ENCODE measurements at places on chromosomes 2 and 18.

DNA sequence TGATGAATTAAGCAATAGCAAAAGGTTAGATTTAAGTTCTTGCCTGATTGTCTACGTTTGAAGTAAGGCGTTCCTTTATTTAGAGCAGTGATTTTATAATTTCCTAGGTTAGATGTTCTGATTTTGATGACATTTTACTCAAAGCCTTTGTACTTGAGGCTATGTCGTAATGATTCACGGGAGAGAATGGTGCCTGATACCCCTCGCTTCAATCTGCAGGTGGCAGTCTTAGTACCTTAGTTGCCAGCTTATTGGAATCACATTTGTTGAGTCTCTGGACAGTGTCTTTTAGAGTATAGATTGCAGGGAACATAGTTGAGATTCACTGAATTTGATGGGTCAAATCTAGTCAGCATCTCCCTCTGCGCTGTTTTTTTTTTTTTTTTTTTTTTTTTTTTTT, 89.5 kb downstream of the BIRC6 start:
- H3K27ac ChIP-seq: no peak overlapping the region
- H3K4me1 ChIP-seq: no peaks in the 10 kb centered on the region
- peaks cover 70% of the 10 kb centered on the region for H3K36me3 ChIP-seq
- no peaks in the 10 kb centered on the region for H3K27me3 ChIP-seq
- DNase-seq: no peak

- no peak overlapping the region for H3K27ac ChIP-seq
- no peak overlapping the region for H3K4me3 ChIP-seq
These were observed 29.3 kb downstream of the CUL3 start for GRCh38 chr2:224555823-224556366.

DNA sequence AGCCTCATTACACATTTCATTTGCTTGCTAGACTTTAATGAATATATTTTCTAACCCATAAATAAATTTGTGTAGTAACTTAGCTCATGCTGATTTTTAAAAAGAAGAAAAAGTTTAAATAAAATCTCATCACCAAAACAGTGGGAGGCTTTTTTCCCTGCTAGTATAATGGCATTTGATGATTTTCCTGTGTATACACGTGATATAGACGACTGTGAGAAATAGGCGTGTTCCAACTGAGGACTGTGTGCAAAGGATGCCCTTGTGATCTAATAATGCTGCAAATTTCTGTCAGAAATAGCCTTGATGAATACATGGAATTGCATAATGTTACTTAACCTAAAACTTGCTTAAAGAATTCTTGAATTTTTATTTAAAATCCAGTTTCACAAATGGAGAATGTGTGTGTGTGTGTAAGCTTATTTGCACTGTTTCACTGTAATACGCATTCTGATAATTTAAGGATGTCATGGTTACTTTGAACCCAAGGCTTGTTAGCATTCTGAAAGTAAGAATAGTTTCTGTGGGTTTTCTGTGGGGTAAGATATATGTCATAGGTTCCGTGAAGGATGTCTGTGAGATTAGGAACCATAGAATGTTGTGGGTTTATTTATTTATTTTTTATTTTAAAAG, 178.0 kb downstream of the DLGAP1 start:
- H3K4me3 ChIP-seq: no peak overlapping the region
- no peaks in the 10 kb centered on the region for H3K27me3 ChIP-seq
- H3K4me1 ChIP-seq: no peaks in the 10 kb centered on the region
- DNase-seq: no peak

DNA sequence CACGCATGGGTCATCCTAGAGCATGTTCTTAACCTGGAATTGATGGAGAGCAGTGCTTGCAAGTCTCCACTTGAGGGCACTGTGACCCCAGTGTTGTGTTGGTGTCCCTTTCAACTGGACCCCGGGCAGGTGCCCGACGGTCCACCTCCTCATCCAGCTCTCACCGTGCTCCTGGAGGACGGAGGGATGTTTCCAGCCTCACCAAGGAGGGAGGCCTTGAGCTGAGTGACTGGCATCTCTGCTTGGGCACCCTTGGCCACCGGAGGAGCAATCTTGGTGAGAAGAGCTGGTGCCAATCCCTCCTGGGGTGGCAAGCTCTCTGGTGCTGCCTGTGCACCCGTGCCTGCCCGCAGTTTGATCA, 45.4 kb upstream of the ASB18 start:
- DNase-seq: no peak
- H3K27ac ChIP-seq: no peak overlapping the region
- H3K4me1 ChIP-seq: no peaks in the 10 kb centered on the region
- H3K4me3 ChIP-seq: no peak overlapping the region
- peaks cover 10% of the 10 kb centered on the region for H3K27me3 ChIP-seq

GRCh38 chr18:5974696-5975095, 79.4 kb upstream of the TMEM200C start:
- no peak overlapping the region for H3K4me3 ChIP-seq
- H3K27me3 ChIP-seq: no peaks in the 10 kb centered on the region
- no peaks in the 10 kb centered on the region for H3K4me1 ChIP-seq
- H3K27ac ChIP-seq: no peak overlapping the region
- DNase-seq: no peak

- peaks cover 2% of the 10 kb centered on the region for H3K4me1 ChIP-seq
- H3K27ac ChIP-seq: no peak overlapping the region
- no peak for DNase-seq
- H3K27me3 ChIP-seq: no peaks in the 10 kb centered on the region
- H3K4me3 ChIP-seq: no peak overlapping the region
These were observed 22.3 kb downstream of the INO80D start for GRCh38 chr2:206063635-206064034.

DNA sequence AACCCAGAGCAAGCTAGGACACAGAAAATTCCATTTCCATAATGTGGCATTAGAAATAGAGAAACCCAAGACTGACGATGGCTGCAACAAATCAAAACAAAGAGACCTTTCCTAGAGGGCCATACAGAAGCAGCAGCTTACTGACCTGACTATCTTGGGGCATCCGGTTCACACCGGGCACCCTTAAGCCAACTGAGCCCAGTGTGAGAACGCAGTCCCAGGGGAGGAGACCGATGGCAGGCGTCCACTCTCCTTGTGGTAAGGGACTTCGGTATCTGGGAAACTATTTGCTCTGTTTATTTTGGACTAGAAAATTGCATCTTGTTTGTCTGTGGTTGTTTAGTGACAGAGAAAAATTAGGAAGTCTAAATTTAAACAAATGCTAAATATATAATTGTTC, 244.8 kb upstream of the COPS8 start:
- no peak overlapping the region for H3K4me3 ChIP-seq
- no peaks in the 10 kb centered on the region for H3K27me3 ChIP-seq
- no peak for DNase-seq
- H3K36me3 ChIP-seq: no peaks in the 10 kb centered on the region

DNA sequence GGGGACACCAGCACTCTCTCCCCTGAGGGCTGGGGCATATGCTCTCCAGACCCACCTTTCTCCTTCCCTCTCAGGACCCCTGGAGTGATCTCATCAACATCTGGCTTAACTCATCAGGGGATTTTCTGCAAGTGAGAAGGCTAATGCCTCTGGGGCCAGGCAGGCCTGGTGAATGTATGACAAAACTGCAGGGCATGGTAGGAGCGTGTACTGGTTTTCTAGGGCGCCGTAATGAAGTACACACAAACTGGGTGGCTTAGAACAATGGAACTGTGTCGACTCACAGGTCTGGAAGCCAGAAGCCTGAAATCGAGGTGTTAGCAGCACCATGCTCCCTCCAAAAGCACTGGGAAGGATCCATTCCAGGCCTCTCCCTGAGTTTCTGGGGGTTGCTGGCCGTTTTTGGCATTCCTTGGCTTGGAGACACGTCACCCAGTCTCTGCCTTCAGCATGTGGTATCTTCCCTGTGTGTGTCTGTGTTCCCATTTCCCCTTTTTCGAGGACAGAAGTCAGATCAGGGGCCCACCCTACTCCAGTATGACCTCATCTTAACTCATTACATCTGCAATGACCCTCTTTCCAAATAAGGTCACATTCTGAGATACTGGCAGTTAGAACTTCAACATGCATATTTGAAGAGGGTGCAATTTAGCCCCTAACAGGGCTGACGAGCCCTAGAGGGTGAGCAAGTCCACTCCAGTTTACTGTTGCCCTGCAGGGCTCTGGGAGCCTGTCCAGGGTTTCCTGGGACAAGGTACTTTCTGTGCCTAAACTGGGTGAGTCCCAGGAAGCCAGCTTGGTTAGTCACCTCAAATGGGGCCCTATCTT, 45.5 kb upstream of the CAB39 start:
- H3K36me3 ChIP-seq: no peaks in the 10 kb centered on the region
- no peak overlapping the region for H3K4me3 ChIP-seq
- no peak overlapping the region for H3K27ac ChIP-seq
- peaks cover 73% of the 10 kb centered on the region for H3K4me1 ChIP-seq
- H3K27me3 ChIP-seq: no peaks in the 10 kb centered on the region

GRCh38 chr18:2529154-2529553, 42.2 kb downstream of the METTL4 start:
- no peaks in the 10 kb centered on the region for H3K4me1 ChIP-seq
- no peaks in the 10 kb centered on the region for H3K27me3 ChIP-seq
- no peak overlapping the region for H3K4me3 ChIP-seq

GRCh38 chr2:68238955-68239822, 13.1 kb downstream of the PPP3R1 start:
- no peaks in the 10 kb centered on the region for H3K27me3 ChIP-seq
- no peak overlapping the region for H3K27ac ChIP-seq
- no peak for DNase-seq
- H3K4me1 ChIP-seq: peaks cover 27% of the 10 kb centered on the region
- peaks cover 11% of the 10 kb centered on the region for H3K36me3 ChIP-seq
- H3K4me3 ChIP-seq: no peak overlapping the region

GRCh38 chr2:154952346-154952980, 254.0 kb downstream of the KCNJ3 start:
- no peaks in the 10 kb centered on the region for H3K27me3 ChIP-seq
- no peaks in the 10 kb centered on the region for H3K36me3 ChIP-seq
- no peak for DNase-seq
- no peaks in the 10 kb centered on the region for H3K4me1 ChIP-seq
- no peak overlapping the region for H3K4me3 ChIP-seq

GRCh38 chr18:13407484-13407883, 188.9 kb downstream of the LDLRAD4 start:
- H3K27me3 ChIP-seq: no peaks in the 10 kb centered on the region
- H3K36me3 ChIP-seq: peaks cover 3% of the 10 kb centered on the region
- no peak overlapping the region for H3K4me3 ChIP-seq
- DNase-seq: no peak
- no peaks in the 10 kb centered on the region for H3K4me1 ChIP-seq

DNA sequence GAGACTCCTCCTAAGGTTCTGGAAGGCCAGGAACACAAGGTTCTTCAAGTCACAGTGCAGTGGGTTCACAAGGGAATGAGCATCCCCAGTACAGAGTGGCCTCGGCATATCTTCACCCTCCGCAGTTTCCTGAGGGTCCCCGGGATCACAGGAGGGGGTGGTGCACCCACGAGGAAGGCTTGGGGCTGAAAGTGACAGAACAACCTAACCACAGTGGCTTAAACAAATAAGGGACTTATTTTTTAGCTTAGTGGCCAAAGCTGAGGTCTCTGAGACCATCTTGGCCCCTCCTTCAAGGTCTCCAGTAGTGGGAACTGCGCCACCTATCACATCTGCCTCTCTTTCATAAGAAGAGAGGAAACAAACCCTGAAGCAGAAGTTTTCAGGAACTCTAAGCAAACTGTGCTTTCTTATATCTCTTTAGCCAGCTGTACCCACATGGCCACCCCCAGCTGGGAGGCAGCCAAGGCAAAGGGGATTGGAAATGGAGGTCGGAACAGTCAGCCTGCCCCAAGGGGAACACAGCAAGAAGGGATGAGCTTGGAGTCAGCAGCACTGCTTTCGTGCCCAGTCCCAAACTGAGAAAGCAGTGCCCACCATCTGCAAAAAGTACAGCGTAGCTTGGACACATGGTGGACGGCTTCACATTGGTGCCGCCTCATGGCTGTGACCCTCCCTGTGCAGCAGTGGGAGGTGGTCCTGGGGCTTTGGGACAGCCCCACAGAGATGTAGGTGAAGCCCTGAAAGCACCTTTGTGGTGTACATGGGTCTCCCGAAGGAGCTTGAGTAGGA, 260.0 kb upstream of the ID2 start:
- H3K4me3 ChIP-seq: no peak overlapping the region
- DNase-seq: no peak
- H3K4me1 ChIP-seq: peaks cover 13% of the 10 kb centered on the region

GRCh38 chr2:169715379-169716237, 18.0 kb upstream of the KLHL23 start:
- H3K27ac ChIP-seq: no peak overlapping the region
- no peak overlapping the region for H3K4me3 ChIP-seq
- no peak for DNase-seq
- H3K4me1 ChIP-seq: no peaks in the 10 kb centered on the region
- no peaks in the 10 kb centered on the region for H3K27me3 ChIP-seq
- H3K36me3 ChIP-seq: no peaks in the 10 kb centered on the region

- H3K27me3 ChIP-seq: no peaks in the 10 kb centered on the region
- no peak overlapping the region for H3K27ac ChIP-seq
- peaks cover 23% of the 10 kb centered on the region for H3K4me1 ChIP-seq
- no peak for DNase-seq
These were observed 11.3 kb upstream of the ARHGEF4 start for GRCh38 chr2:130825231-130825965.

DNA sequence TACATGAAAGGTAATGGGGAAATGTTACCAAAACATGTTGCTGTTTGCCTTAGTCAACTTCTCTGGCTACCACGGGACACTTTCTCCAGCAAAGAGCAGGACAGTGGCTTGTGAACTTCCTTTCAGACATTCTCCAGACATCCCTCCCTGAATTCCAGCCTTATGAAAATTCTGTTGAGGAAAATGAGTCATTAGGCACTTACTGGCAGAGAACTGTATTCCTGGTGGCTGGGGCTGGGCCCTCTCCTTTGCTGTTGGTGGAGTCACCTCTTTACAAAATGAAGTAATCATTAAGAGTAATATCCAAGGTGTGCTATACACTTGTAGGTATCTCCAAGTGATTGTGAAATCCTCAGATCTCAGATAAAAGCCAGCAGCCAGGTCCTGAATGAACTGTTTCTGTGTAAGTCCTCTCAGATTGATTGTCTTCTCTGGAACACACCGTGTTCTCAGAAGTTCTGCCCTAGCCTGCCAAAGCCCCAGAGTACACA, 1.3 kb upstream of the FAP start:
- peaks cover 7% of the 10 kb centered on the region for H3K27me3 ChIP-seq
- H3K36me3 ChIP-seq: no peaks in the 10 kb centered on the region
- no peak for DNase-seq
- H3K4me3 ChIP-seq: no peak overlapping the region
- H3K27ac ChIP-seq: no peak overlapping the region

- H3K4me1 ChIP-seq: peaks cover 28% of the 10 kb centered on the region
- no peaks in the 10 kb centered on the region for H3K36me3 ChIP-seq
These were observed 23.0 kb upstream of the CEP68 start for GRCh38 chr2:65033178-65033577.
